Kidney tubule cell (primary cell): ENCODE measurements at places on chromosomes 2 and 18.

DNA sequence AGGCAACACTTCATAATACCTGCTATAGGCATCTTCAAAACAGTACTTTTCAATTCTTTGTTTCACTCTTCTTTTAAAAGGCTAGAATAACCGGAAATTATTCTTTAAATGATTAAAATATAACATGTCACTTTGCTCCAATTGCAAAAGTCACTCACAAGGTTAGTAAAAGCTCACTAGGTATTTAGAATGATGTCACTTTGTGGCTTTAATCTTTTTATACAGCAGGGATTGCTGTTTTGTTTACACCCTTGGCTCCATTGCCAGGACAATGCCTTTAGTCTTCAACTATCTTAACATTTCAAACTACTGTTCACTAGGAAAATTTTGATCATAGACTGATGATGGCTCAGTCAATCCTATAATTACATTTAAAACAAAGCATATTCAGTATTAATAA lies 157.1 kb downstream of the BAZ2B start:
- DNase-seq, result peak; percentile 30

DNA sequence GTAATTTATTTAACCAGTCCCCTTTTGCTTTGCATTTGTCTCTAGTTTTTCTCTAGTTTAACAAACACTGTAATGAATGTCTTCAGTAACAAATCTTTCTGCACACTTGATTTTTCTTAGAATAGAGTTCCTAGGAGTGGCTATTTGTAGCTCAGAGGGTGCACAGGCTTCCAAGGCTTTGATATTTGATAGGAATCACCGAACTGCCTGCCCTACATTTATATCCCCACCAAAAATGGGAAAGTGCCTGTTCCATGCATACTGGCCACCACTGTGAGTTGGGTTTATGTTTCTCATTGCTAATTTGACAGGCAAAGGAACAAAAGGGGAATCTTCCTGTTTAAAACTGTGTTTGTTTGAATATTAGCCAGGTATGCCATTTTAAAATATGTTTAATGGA lies 238.7 kb downstream of the SH3RF3 start:
- DNase-seq, result no peak

DNA sequence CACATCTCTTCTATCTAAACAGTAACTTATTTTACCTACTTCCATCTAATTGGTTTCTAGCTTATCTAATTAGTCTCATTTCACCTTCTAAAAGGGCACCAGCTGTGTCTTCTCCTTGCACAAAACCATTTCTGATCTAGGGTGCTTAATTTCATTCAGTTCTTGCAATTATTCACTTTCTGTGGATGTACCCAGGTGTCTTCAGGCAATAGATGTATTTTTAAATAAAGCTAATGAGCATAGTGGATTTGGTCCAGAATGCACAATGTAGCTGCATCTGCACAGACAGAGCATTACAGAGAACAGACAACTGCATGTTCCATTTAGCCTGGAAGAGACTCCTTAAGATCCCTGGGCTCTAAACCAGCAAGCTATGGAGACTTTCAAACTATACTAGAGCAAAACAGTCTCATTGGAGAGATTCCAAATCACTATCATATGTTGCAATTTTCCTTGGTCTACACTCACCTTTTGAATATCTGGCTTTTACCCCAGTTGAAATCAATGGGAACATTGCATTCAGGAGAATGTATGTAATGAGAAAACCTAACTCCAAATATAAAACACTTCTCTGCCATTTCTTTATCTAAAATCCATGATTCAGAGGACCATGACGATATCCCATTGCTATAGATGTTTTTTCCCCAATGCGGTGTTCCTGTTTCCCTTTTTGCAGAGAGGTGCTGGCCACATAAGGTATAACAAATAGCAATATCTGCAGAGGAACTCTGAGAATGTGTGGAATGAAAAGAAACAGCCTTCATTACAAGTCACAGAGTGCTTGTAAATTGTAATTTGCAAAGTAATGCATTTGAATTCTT lies 3.5 kb upstream of the RFX8 start:
- no peak for DNase-seq

- peak; percentile 68 for DNase-seq
Observed at GRCh38 chr2:174623690-174624089, 26.1 kb upstream of the WIPF1 start.

GRCh38 chr2:187138265-187138664 lies 289.3 kb upstream of the ZSWIM2 start:
- DNase-seq, result peak; percentile 35

GRCh38 chr2:38871432-38871831 lies 4.3 kb downstream of the DHX57 start:
- DNase-seq, result no peak

DNA sequence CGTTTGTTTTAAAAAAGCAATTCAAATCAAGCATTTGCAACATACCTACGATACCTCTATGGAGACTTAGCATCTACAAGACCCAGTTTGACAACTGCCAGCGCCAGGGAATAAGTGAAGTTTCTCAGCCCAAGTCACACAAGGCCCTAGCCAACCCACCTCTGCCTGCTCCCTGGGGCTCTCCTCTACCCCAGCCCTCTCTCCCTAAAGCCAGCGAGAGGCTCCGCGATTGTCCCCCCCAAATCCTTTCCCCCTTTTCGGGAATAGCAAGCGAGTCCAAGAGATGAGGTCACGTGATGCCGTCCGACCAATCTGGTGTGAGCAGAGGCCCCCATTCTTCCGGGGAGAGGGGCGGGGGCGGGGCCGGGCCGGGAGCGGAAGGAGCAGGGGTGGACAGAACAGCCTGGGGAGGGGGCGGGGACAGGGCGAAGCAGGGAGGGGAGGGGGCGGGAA lies 102.2 kb upstream of the RAB6C start:
- peak; percentile 81 for DNase-seq

DNA sequence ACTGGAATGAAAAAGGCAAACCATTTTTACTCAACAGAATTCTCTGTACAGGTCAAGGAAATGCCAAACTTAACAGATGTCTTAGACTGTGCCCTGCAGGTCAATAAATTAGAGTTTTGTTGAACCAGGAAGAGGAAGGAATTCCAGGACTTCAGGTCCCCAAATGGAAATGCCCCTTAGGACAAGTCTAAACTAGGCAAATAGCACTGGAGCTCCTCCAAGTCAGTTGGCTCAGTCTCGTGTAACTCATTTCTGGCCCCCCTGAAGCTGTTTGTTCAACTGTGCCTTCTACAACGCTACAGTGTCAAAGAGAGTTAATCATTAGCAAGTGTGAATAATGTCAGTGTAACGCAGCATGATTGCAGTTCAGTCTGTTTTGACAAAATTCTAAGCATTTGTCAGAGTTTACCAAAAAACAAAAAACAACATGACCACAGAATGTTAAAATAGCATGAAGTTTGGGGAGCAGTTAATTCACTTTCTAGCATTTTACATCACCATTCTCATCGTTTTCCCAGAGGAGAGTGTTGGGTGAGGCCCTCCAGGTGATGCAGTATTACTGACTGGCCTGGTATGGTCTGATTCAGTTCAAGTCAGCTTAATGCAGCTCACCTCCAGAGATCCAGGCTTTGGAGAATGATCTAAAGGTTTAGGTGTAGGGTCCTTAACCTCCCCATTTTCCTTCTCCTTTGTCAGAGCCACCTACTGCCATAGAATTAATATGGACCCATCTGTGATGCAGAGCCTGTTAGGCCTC lies 108.1 kb downstream of the AQP4 start:
- DNase-seq, result peak; percentile 89

- no peak for DNase-seq
Observed at GRCh38 chr2:134583997-134584520, 134.7 kb downstream of the TMEM163 start.

DNA sequence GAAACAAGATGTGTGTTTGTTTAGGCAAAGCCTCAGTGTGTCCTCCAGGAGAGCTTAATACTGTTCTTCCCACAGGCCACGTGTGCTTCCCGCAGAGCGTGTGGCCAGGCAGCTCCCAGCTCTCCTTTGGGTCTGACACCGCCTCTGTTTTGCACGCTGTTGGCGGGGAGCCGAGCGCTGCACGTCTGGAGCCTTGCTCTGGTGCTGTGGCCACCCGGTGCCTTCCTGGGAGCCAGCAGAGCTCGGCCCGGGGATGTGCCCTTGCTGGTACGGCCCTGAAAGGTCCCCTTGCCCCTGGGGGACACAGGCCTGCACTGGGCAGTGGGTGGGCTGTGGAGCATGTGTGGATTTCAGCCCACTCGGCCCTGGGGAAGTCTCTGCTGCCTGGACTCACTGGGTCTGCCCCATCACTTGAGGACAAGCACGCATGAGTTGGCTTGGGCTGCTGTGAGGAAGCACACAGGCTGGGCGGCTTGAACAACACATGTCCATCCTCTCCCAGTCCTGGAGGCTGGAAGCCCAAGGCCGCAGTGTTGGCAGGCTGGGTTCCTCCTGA lies 160.7 kb upstream of the HDAC4 start:
- DNase-seq, result no peak

- DNase-seq, result no peak
Observed at GRCh38 chr2:186508263-186508662, 22.2 kb downstream of the ZC3H15 start.

DNA sequence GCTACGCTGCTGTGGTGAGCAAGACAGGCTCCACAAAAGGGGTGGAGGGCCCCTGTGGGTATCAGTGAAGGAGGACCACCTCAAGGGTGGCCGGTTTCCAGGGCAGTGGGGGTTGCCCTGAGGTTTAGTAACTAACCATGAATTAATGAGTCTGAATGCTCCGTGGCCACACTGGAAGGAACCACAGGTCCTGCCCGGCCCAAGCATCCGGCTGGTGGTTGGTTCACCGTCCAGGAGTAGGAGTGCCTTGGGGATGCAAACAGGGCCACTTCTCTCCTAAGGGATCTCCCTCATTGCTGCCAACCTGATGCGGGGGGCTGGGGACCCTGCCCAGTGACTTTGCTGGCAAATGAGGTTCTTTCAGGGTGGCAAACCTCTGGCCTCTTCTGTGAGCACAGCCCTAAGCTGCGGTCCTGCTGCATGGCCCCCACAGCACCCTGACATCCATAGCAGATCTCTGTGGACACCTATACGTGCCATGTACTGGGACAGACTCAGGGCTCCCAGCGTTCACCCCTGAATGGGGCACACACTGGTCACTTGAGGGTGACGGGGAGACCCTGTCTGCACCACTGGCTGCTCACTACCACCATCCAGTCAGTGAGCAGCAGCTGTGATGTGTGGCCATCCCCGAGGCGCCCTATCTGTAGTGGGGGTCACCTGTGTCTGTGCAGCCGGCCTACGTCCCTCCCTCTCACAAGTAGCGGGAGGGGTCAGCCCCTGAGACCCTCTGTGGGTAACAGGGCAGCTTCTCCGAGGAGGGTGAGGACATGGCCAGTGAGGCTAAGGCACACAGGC lies 41.6 kb downstream of the HS6ST1 start:
- no peak for DNase-seq

DNA sequence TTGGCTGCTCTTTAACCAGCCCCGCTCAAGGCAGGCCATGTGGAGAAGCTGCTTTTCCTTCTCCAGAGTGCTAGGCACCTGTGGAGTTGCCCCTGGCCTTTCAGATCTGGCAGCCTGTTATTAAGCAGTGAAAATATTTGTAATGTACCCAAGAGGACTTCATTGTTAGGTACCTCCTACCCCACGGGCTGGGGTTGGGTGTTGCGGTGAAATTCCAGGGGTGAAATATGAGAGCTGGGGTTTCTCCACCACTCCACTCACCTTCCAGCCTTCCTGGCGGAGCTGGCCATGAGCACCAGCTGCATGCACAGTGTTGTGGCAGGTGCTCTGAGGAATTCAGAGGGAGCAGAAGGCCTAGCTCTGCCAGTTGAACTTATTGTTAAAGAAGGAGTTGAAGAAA lies 39.1 kb downstream of the NTSR2 start:
- no peak for DNase-seq

- no peak for DNase-seq
Observed at GRCh38 chr2:127581050-127581345, 45.5 kb downstream of the MYO7B start.

GRCh38 chr2:168962636-168963035 lies 61.5 kb downstream of the G6PC2 start:
- DNase-seq, result no peak

DNA sequence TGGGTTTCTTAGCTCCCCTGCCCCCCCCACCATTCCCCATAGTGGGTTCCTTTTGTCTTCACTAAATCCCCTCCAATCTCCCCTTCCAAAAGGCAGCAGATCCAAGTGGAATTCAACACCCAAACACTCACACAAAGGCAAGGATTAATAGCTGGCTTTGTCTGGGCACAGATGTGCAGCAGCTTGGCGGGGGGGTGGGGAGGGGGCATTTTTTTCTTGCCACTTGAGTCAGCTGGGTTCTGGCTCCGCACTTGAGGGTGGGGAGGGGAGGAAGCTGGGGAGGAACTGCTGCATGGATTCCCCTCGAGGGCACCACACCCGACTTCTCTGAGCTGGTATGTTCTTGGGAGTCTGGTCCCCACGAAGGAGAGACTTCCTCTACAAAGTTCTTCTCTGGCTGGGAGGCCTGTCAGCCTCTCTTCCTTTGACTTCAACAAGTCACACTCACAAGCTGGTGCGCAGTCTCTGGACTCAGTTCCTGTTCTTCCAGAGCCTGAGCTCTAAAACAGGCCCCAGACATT lies 36.0 kb downstream of the SERTAD2 start:
- no peak for DNase-seq

GRCh38 chr2:24049485-24050021 lies at the start of gene FKBP1B:
Gene FKBP1B, plus strand, starts transcription at chr2:24049741. Its CDS starts 109 bp downstream, at chr2:24049850.
- DNase-seq, result peak; percentile 75

- DNase-seq, result peak; percentile 68
Observed at GRCh38 chr2:26692279-26692896, at the start of gene KCNK3. Gene KCNK3, plus strand, starts transcription at chr2:26692722. Its CDS starts 154 bp downstream, at chr2:26692876.

GRCh38 chr2:233174137-233174536 lies 77.3 kb upstream of the ATG16L1 start:
- no peak for DNase-seq

DNA sequence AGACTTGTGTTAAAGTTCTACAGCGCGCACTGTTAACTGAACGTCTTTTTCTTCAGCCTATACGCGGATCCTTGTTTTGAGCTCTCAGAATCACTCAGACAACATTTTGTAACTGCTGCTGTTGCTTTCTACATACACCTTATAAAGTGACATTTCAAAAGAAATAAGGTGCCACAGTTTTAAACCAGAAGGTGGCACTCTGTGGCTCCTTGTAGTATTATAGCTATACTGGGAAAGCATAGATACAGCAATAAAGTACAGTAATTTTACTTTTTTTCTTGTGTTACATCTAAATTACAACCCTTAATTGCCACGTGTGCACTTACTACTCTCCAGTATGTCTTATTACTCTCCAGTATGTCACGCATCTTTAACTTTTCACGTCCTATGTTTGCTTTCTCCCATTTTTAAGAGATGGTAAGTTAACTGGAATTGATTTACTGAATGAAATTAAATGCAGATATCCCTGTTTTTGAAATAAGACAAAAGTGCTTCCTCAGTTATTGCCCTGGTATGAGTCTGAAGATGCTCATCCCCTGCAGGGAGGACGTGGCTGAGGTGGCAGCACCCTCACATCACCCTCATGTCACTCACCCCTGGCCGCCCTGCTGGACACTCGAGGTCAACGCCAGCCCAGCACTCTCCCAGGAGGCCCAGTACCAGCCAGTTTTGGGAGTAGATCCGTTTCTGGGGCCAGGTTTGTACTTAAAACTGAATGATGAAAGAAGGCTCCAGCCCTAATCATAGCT lies 37.8 kb downstream of the GORASP2 start:
- no peak for DNase-seq

- no peak for DNase-seq
Observed at GRCh38 chr2:174325373-174326160, 9.2 kb upstream of the SP9 start.

- DNase-seq, result no peak
Observed at GRCh38 chr2:108586631-108587030, 52.4 kb downstream of the LIMS1 start.
